ENCODE measurements at places on chromosomes 2 and 18.

GRCh38 chr2:19682493-19682892 is 219.3 kb downstream of the TTC32 start:
- peak overlapping the region; percentile 73 for H3K27ac ChIP-seq
- no peak for DNase-seq
- peaks cover 4% of the 10 kb centered on the region for H3K4me1 ChIP-seq
- no peak overlapping the region for H3K4me3 ChIP-seq
- no peaks in the 10 kb centered on the region for H3K27me3 ChIP-seq

DNA sequence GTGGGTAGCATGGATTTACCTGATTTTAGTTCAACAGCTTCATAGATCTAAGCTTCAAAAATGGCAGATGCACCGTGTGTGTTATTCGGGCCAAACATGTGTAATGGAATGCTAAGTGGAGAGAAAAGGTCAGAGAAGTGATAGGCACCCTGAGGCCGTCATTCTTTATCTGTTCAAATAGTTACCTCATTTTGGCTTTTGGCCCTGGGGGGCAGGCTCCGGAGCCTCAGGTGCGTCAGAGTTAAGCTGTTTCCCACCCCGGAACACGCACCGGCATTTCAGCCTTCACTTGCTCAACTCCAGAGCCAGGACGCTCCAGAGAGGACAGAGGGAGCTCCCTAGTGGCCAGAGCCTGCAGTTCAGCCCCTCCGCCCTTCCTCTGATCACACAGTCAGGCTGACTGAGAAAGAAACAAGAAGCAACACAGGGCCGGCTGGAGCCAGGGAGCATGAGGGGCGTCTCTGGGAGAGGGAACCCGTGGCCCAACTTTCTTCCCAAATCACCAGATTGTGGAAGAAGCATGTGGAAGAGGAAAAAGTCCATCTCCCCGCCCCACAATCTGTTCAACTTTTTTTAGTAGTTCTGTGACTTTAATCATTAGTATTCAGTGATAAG is 135.2 kb upstream of the EPC2 start:
- no peaks in the 10 kb centered on the region for H3K36me3 ChIP-seq
- DNase-seq, result peak; percentile 85
- H3K27ac ChIP-seq, result no peak overlapping the region
- no peaks in the 10 kb centered on the region for H3K27me3 ChIP-seq

DNA sequence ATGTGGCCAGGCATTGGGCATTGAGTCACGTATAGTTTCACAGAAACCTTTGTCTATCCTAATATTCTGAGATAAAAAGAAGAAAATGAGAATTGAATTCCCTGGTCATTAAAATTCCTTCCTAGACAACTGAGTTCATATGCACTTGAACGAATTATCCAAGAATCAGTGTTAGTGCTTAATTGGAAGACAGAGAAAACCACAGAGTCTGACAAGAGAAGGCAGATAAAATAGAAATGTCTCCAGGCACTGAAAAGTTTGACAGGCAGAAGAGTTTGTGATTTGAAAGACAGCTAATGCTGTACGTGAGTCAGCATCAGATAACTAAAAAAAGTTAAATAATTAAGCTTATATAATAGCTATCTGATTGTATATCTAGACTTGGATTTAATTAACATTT is 47.7 kb upstream of the TRIB2 start:
- peaks cover 3% of the 10 kb centered on the region for H3K27me3 ChIP-seq
- H3K4me3 ChIP-seq, result no peak overlapping the region
- H3K27ac ChIP-seq, result no peak overlapping the region
- DNase-seq, result no peak
- no peaks in the 10 kb centered on the region for H3K36me3 ChIP-seq
- no peaks in the 10 kb centered on the region for H3K4me1 ChIP-seq

GRCh38 chr2:236768393-236769140 is 198.9 kb downstream of the ACKR3 start:
- H3K4me3 ChIP-seq, result no peak overlapping the region
- H3K27me3 ChIP-seq, result no peaks in the 10 kb centered on the region
- H3K36me3 ChIP-seq, result no peaks in the 10 kb centered on the region
- peaks cover 22% of the 10 kb centered on the region for H3K4me1 ChIP-seq
- peak overlapping the region; percentile 87 for H3K27ac ChIP-seq

DNA sequence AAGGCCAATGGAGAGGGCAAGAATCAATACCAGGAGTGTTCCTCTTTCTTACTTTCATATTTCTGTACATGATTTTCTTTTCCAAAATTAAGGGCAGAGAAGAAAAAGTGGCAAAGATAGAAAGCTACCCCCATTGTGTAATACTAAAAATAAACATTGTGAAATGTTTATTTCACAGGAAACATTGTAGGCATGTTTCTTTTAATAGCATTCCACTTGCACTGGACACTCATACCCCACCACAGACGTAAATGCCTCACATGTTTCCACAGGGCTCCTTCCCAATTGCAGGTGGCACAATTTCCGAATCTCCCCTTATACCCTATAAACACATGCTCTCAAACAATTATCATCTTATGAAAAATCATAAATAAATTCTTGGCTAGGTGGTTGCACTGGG is 645.1 kb upstream of the SETBP1 start:
- peak; percentile 56 for DNase-seq
- H3K27me3 ChIP-seq, result no peaks in the 10 kb centered on the region
- no peak overlapping the region for H3K27ac ChIP-seq

DNA sequence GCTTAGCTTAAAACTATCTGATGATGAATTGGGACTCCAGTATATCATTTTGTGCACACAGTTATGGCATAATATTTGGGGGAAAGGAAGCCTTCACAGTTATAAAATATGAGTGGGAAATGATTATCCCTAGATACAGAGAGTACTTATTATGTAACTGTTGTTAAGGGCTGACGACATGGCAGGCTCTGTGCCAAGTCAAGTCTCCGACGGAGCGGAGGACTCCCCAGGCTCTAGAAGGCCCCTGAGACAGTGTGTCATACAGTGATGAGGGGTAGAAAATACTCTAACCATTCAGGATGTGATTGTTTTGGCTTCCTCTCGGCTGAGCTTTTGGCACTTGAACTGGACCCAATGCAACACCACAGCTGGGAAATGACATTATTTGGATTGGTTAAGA is 211.8 kb downstream of the SLC8A1 start:
- DNase-seq, result peak; percentile 77
- H3K4me3 ChIP-seq, result peak overlapping the region; percentile 8
- no peaks in the 10 kb centered on the region for H3K27me3 ChIP-seq
- peaks cover 1% of the 10 kb centered on the region for H3K4me1 ChIP-seq
- H3K36me3 ChIP-seq, result no peaks in the 10 kb centered on the region
- H3K27ac ChIP-seq, result peak overlapping the region; percentile 72

DNA sequence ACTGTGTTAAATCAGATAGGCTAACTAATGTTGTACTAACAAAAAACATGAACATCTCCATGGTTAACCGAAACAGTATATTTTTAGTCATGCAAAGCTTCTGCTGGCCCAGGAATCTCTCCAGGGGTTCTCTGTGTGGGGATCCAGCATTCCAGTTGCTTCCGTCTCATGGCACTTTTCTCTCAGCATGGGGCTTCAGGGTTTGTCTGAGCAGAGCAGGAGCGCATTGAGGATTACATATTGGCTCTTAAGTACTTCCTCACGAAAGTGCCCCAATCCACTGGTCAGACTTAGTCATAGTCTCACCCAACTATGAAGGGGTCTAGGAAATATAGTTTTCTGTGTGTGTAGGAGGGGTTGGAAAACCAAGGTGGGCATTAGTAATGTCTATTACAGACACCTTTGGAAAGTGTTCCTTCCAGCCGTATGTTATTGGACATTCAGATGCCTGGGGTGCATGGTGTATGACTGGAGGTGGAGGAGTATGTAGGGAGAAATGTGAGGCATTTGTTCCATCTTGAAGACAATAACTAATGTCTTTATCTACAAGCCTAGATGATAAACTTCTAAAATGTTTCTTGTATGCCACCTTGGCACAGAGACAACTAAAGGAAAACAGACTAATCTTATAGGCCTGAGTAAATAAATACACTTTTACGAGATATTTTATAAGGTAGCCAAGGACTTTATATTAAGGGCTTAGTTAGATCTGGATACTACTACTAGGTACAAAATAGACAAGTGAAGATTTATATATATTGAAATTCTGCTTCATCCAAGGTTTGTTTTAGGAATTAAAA is 123.8 kb upstream of the ZEB2 start:
- no peak overlapping the region for H3K4me3 ChIP-seq
- H3K27ac ChIP-seq, result no peak overlapping the region
- DNase-seq, result no peak
- no peaks in the 10 kb centered on the region for H3K36me3 ChIP-seq
- no peaks in the 10 kb centered on the region for H3K4me1 ChIP-seq

DNA sequence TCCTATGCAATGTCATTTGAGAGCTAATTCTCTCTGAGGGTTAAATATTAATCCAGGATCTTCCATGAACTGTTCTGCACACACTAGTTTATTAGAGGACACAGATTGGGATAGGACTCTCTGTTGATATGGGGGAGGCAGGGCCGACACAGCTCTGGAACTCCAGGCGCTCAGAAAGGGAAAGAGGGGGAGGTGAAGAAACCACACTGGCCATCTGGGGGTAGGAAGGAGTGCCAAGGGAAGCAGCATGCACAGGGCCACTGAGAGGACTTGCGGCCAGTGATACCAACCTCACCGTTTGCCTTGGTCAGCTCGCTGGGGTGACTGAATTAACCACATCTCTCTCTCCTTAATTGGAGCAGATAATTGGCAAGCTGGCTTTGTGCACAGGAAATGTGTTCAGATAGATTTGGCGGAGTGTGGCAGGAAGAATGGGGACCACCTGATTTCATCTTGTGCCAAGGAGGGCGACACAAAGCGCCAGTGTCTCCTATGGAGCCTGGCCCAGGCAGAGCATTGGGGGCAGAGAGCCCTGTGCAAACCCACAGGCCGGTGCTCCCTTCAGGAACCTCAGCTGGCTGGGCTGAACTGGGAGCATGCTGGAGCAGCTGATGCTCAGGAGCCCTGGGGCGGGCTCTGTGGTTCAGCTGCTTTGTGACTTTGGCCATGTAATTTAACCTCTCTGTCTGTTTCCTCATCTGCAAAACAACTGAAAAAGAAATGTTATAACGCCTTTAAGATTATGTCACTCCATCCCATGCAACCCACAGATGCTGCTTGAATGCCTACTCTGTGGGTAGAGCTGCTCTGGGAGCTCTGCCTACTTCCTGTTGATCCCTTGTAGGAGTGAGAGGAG is 114.7 kb upstream of the STON1 start:
- peak; percentile 67 for DNase-seq
- H3K36me3 ChIP-seq, result no peaks in the 10 kb centered on the region
- no peak overlapping the region for H3K4me3 ChIP-seq
- no peaks in the 10 kb centered on the region for H3K27me3 ChIP-seq

DNA sequence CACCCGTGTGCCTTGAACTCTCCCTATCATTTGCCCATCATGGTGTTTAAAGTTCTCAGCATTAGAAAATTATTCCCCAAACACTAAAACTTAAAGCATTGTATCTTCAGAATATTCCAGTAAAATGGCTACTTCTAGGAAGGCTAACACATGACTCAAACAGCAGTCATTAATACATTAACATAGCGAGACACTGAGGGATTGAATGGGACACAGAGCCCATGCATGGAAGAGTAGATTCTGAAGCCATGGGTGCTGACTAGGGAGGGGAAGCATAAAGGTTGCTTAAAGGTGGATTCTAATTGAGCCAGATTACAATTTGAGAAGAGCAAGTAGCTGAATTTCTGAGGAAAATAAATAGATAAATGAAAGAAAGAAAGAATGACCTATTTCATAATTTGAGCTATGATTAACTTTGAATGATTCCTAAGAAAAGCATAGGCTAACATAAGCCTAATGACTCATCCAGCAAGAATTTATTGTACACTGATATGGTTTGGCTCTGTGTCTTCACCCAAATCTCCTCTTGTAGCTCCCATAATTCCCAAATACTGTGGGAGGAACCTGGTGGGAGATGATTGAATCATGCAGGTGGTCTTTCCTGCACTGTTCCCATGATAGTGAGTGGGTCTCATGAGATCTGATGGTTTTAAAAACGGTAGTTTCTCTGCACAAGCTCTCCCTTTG is 79.8 kb upstream of the PIK3C3 start:
- no peaks in the 10 kb centered on the region for H3K4me1 ChIP-seq
- peak overlapping the region; percentile 49 for H3K27ac ChIP-seq
- DNase-seq, result peak; percentile 37
- H3K4me3 ChIP-seq, result no peak overlapping the region
- H3K36me3 ChIP-seq, result no peaks in the 10 kb centered on the region

- no peaks in the 10 kb centered on the region for H3K4me1 ChIP-seq
- no peak for DNase-seq
- no peak overlapping the region for H3K27ac ChIP-seq
- no peaks in the 10 kb centered on the region for H3K27me3 ChIP-seq
- no peak overlapping the region for H3K4me3 ChIP-seq
- H3K36me3 ChIP-seq, result no peaks in the 10 kb centered on the region
Observed at GRCh38 chr18:39305766-39306165, 1740.2 kb upstream of the CELF4 start.

DNA sequence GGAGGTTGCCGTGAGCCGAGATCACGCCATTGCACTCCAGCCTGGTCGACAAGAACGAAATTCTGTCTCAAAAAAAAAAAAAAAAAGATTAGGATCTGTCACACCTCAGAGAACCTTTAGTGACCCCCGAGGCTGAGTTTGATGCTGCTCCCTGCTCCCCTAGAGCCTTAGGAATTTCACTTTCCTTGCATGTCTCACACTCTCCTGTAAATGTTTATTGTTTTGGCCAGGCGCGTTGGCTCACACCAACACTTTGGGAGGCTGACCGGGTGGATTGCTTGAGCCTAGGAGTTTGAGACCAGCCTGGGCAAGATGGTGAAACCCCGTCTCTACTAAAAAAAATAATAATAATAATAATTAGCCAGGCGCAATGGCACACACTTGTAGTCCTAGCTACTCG is 31.5 kb downstream of the SRSF7 start:
- no peak overlapping the region for H3K27ac ChIP-seq
- DNase-seq, result no peak
- H3K4me3 ChIP-seq, result no peak overlapping the region

- no peaks in the 10 kb centered on the region for H3K36me3 ChIP-seq
- no peak overlapping the region for H3K4me3 ChIP-seq
- H3K4me1 ChIP-seq, result peaks cover 4% of the 10 kb centered on the region
- no peak overlapping the region for H3K27ac ChIP-seq
- DNase-seq, result peak; percentile 5
Observed at GRCh38 chr2:7133521-7133920, 216.3 kb downstream of the RNF144A start.

Data from mesenchymal stem cell (in vitro differentiated cells and primary cell).